Stimulated activated CD4-positive, alpha-beta T cell treated with anti-CD3 and anti-CD28 coated beads, Interleukin-15, amount 100 ng/mL, for 1 hour (primary cell): ENCODE measurements at places on chromosomes 7 and 10.

GRCh38 chr7:112587504-112587903 lies 106.7 kb downstream of the LSMEM1 start:
- DNase-seq = no peak

- DNase-seq = no peak
Measured at GRCh38 chr7:36288501-36288900, 101.2 kb upstream of the ANLN start.

- DNase-seq = no peak
Measured at GRCh38 chr7:36661135-36661840, 63.0 kb downstream of the AOAH start.

DNA sequence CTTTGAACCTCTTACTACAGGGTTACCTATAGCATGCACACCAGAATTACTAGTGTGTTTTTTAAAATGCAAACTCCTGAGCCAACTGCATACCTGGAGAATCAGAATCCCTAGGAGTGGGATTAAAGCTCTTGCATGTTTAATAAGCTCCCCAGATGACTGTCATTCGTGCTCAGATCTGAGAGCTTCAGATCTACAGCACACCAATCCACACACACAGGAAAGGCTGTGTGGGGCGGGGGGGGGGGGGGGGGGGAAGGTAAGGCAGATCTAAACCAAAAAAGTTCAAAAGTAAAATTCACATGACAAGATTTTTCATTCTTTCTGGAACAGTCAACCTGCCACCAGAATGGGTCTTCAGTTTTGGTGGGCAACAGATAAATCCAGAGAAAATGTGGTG lies 5.5 kb downstream of the FAM3C start:
- no peak for DNase-seq

DNA sequence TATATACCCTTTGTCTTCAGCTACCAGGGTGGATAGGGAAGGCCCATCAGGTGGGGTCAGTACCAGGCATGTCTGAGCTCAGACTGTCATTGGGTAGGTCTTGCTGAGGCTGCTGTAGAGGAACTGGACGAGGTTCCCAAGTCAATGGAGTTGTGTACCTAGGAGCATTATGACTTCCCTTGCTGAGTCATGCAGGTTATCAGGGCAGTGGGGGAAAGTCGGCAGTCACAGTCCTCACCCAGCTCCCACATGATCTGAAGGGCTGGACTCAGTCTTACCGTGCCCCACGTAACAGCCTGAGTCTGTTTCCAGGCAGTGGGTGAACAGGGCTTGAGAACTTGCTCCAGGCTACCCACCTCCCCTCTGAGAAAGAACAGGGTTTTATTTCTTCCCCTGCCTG lies 260.8 kb upstream of the COBL start:
- DNase-seq = no peak

DNA sequence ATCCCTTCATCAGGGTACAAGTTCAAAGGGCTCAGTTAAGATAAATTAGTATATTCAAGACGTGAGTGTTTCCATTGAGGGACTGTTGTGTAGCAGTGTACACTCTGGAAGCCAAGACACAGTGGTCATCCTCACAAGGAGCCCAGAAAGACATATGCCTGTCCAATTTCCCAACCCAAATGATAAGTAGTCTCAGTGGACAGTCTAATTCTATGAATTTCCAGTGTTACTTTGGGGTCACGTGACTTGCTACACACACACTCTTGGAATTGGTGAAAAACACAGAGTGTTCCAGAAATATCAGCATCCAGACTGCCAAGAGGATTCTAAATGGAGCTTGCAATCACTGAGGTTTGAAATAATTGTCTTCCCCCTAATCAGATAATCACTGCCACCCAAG lies 365.1 kb downstream of the WDR11 start:
- no peak for DNase-seq

DNA sequence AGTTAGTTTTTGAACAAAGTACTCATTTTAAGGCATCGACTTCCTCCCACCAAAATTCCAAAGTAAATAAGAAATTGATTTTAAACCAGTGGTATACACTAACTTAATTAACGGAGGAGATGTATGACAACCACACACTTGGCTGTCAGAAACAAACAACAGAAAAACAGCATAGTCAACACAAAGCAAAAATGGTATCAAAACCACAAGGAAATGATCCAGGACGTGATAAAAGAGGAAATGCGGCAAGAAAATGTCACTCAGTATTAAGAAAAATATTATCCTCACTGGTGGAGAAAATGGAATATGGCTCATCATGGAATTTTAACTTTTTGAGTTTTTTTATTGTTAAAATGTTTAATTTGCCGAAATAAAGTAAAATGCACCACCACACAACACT lies 17.5 kb downstream of the KIAA1549 start:
- DNase-seq = no peak

DNA sequence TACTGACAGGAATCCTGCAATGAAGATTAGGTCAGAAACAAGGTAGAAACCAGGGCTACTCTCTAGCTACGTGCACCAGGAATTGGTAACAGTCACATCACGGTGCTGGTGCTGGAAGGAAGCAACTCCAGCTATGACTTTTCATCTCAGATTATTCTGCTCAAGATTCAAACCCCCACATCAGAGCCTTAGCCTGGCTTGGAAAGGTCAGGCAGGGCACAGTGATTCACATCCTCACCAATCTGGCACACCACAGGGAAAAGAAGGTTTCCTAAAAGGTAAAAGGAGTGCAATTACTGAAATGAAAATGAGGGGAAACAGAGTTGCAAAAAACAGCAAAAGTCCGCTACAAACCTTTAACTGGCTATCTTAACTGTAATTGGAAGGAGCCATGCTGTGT lies 240.2 kb upstream of the NPSR1 start:
- DNase-seq = no peak

- peak; percentile 39 for DNase-seq
Measured at GRCh38 chr10:5291501-5292195, 73.1 kb upstream of the UCN3 start.

- DNase-seq = no peak
Measured at GRCh38 chr7:96069401-96069800, 252.5 kb downstream of the SLC25A13 start.

DNA sequence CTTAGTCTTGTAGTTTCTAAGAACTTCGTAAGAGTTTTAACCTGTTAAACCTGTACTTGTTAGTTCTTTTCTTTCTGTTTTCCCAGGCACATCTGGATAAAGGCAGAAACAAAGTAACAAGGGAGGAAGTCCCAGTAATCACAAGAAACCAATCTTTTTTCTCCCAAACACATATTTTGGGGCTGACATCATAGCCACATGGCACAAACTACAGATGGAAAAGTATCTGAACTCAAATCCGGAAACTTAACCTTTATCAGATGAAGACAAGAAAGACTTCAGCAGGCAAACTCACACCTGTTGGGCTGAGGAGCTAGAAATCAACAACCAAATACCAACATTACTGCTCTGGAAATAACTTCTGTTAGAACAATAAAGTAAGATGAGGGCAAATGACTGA lies 67.1 kb downstream of the CUBN start:
- no peak for DNase-seq

- DNase-seq = no peak
Measured at GRCh38 chr10:76178532-76179292, 747.3 kb downstream of the LRMDA start.

DNA sequence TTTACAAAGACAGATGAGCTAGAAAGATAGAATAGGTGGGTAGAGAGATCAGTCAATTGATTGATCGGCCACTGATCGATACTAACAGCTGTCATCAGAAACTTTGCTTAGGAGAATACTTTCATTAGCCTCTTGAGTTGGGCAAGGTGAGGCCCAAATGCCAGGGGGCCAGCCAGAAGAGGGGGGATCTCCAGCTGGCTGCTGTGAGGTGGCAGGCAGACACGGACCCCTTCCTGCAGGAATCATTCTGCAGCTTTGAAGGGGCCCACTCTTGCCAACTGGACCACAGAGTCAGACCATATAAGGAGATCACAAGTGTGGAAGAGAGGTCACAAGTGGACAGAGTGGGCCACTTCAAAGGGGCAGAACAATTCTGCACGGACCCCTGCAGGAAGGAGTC lies 62.9 kb upstream of the DOCK1 start:
- no peak for DNase-seq

DNA sequence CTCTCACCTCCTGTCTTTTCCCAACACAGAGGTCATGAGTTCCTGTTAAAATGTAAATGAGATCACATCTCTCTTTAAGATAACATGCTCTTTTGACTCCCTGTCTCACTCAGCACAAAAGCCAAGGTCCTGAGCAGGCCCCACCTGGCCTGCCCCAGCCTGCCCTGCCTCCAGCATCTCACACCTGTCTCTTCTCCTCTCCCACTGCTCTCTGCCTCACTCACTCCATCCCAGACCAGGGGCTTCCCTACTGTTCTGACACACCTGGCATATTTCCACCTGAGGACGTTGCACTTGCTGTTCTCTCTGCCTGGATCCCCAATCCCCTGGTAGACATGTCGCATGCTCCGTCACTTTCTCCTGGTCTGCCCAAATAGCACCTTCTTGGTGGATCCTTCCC lies 285.0 kb upstream of the ZMIZ1 start:
- no peak for DNase-seq

- DNase-seq = no peak
Measured at GRCh38 chr10:126638542-126638941, 32.0 kb downstream of the C10orf90 start.

- no peak for DNase-seq
Measured at GRCh38 chr7:108653526-108653925, 83.9 kb downstream of the DNAJB9 start.

DNA sequence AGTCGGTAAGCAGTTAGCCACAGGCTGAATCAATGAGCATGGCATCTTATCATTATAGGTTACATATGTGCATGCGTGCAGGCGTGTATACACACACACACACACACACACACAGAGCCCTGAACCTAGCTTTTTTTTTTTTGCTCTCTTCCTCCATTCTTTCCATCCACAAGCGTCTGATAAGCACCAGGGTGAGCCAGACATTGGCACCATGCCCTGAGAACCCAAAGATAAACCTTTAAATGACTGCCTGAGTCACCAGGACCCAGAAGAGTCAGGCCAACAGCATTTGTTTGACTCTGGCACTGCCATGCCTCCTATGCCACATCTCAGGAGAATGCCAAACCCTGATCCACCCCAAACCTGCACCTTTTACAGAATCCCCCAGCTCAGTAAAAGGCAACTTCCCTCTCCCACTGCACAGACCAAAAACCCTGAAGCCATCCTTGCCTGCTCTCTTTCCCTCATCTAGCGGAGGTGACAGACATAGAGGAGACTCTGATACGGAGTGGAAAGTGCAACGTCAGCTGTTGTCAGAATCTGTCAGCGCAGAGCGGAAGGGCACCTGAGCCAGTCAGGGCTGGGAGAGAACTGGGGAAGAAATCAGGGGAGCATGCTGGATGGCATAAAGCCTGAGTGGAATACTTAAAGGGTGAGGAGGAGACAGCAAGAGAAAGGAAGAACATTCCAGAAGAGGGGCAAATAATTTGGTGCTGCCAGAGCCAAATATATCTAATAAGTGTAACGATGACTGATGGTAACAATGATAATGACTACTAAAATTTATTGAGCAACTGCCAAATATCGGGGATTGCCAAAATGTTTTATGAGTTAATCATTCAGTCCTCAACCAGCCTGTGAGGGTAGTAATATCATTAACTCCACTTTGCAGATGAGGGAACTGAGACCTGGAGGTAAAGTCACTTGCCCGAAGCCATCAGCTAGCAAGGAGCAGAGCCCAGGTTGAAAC lies 3.2 kb downstream of the PARP12 start:
- peak; percentile 11 for DNase-seq

DNA sequence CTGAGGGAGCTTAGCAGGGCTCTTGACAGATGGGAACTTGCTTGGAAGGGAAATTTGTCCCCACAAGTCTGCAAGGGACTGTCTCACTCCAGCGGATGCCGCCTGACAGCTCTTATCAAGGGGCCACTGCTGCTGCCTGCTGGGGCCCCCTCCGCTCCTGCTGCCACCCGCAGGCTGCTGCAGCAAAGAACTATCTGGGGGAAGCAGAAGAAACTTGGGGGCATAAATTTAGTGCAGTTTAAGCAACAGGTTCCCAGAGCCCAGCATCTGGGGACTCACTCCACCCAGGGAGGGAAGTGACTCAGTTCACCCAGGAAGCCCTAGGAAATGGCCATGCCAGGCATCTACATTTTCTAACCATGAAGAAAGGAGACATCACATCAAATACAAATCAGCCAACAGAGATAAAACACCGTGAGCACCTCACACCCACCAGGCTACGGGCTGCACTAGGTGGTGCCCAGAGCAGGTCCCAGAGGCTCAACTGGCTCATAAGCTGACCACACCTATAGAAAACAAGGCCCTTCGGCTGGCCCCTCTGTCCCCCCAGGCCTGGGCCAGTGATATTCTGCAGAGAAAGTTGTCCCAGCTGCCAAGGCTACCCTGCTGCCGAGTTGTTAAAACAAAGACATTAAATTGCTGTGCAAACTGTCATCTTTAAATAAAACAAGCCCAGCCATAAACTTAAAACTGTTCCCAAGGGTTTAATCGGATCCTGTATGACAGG lies 3.7 kb downstream of the RGS10 start:
- DNase-seq = no peak

DNA sequence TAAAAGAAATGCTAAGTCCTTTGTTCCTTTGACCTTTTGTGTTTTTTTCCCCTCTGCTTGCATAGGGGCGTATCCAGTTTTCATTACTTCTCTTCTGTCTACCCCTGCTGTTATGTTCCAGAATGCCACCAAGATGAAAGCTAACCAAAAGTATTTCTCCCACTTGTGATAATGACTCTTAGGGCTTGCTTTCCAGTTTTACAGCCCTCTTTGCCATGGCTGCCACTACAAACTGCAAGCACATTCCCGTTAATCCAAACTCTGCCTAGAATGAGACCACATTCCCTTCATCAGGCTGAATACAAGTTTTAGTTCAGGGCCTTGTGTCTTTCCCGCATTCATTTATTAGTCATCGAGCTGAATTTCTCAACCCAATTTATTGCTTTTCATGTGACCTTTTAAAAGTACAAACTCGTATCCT lies 23.6 kb upstream of the CD36 start:
- DNase-seq = no peak

DNA sequence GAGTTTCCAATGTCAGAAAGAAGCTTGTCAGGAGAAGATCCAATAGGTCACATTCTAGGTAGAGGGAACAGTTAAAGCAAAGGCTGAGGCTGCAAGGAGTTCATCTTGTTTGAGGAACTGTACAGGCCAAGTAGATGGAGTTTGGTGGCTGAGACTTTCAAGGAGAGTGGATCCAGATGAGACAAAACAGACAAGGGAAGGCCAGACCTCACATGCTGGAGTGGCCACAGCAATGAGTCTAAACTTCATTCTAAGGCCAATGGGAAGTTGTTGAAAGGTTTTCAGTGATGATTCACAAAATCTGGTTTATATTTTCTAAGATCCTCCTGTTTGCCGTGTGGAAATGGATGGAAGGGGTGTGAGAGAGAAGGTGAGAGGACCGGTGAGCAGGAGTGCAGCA lies 40.0 kb downstream of the EPDR1 start:
- DNase-seq = no peak
